ENCODE measurements at places on chromosomes 2 and 18.

- no peak for DNase-seq
These were observed 77.8 kb downstream of the PDCL3 start for GRCh38 chr2:100640431-100641124.

GRCh38 chr2:207847807-207848544 lies 78.3 kb upstream of the FZD5 start:
- DNase-seq: no peak

- no peak for DNase-seq
These were observed 474.6 kb downstream of the PLCL1 start for GRCh38 chr2:198279026-198279425.

DNA sequence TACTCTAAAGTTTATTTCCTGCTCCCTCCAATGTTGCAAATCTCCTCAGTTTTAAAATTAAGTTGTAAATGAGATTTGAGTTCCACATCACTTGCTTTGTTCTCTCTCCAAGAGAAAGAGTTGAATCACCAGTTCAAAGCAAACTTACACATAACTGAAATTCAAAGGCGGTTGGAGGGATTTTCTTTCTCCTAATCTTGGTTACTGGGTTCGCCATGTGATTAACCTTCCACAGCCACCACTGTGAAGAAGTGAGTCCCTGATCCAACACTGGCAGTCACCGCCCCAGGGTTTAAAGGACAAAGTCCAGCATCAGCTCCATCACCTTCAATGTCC lies 247.1 kb downstream of the MYCN start:
- DNase-seq: no peak

DNA sequence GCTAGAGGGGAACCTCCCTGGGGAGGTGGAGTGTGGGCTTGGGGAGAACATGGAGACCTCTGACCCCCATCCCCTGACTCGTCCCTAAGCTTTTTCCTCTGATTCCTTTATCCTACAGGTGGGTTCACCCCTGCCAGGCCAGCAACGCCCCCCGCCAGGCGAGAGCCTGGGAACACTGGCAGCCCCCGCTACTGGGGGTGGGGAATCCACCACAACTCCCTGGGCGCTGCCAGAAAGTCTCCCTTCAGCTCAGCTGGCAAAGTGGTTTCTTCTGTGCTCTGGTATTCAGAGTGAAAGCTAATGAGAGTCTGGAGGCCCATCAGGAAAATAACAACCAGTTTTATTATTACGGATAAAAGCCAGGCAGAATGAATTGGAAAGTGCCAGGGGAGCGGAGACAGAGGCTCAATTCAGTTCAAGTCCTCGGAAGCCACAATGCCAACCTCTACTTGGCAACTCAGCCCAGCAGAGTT lies 2.8 kb downstream of the DIPK1C start:
- no peak for DNase-seq

DNA sequence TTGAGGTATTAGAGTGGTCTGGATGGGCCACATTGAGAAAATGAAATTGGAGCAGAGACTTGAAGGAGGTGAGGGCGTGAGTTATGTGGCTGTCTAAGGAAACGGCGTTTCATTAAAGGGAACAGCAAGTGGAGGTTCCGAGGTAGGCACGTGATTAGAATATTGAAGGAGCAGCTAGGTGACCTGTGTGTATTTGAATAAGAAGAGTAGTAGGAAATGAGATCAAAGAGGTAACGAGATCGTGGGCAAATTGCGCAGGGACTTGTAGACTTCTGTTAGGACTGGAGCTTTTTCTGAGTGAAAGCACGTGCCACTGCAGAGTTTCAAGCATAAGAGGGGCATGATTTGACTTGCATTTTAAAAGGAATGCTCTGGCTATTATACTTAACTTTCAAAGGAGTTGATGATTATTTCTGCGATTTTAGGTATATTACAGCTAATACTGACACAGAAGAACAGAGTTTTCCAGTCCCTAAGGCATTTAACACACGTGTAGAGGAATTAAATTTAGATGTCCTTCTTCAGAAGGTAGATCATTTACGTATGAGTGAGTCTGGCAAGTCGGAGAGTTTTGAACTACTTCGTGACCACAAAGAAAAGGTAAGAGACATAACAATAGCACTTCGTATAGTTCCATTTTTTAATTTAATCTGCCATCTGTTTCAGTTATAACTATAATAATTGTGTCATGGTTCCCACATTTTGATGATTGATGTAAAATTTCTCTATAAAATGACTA lies 48.7 kb downstream of the RMDN2 start:
- DNase-seq: no peak

- no peak for DNase-seq
These were observed 337.3 kb downstream of the CBLN2 start for GRCh38 chr18:72206814-72207213.

GRCh38 chr2:36406296-36406695 lies 50.7 kb downstream of the CRIM1 start:
- no peak for DNase-seq

DNA sequence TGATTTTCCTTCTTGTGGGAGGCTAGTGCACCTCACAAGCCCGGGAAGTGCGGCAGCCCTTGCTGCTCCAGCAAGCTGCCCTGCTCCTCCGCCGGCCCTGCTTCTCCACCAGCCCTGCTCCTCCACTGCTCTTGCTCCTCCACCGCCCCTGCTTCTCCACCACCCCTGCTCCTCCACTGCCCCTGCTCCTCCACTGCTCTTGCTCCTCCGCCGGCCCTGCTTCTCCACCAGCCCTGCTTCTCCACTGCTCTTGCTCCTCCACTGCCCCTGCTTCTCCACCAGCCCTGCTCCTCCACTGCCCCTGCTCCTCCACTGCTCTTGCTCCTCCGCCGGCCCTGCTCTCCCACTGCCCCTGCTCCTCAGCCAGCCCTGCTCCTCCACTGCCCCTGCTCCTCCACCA lies 95.6 kb downstream of the NDUFA10 start:
- no peak for DNase-seq

- no peak for DNase-seq
These were observed 66.4 kb downstream of the KCNG2 start for GRCh38 chr18:79864006-79864725.

DNA sequence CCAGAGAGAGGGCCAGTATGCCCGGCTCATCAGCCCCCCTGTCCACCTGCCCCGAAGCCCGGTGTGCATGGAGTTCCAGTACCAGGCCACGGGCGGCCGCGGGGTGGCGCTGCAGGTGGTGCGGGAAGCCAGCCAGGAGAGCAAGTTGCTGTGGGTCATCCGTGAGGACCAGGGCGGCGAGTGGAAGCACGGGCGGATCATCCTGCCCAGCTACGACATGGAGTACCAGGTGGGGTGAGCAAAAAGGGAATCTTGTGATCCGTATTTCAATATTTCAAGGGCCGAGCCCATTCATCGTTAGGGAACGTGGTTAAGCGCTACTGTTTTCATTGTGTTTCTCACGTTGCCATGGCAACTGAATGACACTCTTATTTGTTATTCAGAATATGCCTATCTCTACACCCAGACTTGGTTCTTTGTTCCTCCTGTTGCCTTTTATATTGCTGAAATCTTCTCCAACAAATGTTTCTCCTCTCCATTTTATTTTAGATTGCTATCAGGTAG lies 81.5 kb downstream of the NRP2 start:
- DNase-seq: peak; percentile 10

DNA sequence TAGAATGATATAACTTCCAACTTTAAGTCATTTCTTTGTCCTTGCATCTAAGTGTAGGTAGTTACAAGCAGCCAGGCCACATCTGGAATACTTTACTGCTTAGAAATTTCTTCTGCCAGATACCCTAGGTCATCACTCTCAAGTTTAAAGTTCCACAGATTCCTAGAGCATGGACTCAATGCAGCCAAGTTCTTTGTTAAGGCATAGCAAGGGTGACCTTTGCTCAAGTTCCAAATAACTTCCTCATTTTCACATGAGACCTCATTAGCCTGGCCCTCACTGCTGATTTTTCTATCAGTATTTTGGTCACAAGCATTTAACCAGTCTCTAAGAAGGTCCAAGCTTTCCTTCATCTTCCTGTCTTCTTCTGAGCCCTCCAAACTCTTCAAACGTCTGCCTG lies 7.8 kb upstream of the UGT1A9 start:
- DNase-seq: no peak

DNA sequence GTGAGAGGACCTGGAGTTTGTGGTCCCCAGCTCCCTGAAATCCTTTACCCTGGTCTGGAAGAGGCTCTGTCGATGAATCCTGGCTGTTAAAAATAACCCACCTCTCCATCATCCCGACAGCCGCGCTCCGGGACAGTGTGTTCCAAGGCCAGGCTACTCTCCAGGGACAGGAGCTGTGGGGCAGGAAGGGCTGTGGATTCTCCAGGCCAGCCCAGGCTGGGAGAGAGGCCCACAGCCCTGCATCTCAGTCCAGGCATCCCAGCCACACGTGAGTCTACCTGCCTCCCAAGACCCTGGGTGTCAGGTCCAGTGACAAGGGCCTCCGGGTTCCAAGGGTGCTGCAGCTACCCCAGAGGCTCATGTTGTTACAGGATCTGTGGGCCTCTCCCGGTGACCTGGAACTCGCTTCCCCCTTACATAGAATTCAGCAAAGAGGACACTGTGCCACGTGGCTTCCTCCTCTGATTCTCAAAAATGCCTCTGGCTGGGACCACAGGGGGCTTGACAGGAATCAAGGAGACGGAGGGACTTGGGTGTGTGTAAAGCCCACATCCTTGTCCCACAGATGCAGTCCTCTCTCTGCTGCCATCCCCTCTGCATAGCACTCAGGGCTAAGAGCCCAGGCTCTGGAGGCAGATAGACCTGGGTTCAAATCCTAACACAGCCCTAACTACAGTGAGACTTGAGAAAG lies 17.3 kb downstream of the ADRA2B start:
- DNase-seq: no peak

- DNase-seq: no peak
These were observed 44.4 kb downstream of the KCNE4 start for GRCh38 chr2:223096235-223096970.

DNA sequence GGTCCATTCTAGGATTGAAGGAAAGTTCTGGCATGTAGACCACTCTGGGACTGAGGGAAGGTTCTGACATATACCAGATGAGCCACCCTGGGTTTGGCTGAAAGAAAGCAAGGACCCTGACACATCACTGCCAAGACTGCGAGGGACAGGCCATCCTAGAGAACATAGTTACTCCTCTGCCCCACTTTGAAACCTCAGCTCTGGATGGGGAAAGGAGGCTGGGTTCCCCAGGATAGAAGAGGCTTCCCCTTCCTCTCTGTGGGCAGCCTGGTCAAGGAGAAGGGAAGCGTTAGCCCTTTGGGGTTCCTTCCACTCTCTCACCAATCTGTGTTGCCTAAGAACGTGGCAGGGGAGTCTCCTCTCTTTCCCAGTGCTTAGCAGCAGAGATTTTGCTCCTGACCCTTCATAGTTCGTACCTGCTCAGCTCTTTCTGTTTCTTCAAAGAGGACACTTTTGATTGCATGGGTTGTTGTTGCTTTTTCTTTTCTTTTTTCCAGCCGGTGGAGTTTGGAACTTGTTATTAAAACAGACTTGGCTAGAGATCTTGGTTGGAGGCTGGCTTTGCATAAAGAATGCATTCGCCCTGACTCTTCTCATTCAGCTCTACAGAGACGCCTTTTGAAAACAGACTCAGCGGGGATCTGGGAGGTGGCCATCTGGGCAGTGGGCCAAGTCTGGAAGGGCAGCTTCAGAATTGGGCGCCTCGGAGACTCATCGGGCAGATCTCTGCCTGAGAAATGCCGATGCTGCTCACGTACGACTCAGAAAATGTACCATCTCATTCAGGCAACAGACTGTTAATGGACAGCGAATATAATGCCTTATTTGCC lies 166.1 kb downstream of the CLIP4 start:
- no peak for DNase-seq

DNA sequence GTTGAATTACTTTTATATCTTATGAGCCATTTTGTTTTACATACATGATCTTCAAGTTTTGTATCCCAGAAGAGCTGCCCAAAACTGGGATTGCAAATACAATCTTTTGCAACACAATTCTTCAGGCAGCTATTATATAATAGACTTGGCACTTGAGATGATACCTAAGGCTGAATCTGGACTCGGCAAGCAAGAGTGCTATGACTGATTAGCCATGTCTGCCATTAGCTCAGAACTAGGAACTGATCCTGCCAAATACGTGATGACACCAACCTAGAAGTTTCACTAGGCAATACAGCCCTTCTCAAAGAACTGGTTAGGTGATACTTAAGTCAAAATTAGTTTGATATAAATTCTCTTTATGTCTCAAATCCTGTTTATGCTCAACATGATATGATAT lies 619.6 kb downstream of the CPS1 start:
- DNase-seq: no peak

DNA sequence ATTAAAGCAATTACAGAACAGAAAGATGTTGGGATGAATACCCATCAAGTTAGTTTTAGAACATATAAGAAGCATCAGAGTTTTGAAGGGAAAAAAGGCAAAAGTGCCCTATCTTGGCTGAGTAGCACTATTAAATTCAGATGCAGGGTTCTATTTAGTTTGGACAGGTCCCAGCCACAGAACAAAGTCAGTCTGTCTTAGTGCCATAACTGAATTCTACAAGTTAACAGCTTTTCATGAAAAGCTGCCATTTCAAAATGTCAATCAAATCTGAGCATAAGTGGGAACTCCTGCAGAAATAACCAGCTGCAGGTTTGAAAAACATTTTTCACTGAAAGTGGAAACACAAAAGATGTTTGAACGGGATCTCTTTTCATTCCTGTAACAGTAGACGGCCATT lies 160.4 kb downstream of the SRBD1 start:
- DNase-seq: no peak

GRCh38 chr2:193303464-193303863 lies 1108.7 kb upstream of the TMEFF2 start:
- no peak for DNase-seq

DNA sequence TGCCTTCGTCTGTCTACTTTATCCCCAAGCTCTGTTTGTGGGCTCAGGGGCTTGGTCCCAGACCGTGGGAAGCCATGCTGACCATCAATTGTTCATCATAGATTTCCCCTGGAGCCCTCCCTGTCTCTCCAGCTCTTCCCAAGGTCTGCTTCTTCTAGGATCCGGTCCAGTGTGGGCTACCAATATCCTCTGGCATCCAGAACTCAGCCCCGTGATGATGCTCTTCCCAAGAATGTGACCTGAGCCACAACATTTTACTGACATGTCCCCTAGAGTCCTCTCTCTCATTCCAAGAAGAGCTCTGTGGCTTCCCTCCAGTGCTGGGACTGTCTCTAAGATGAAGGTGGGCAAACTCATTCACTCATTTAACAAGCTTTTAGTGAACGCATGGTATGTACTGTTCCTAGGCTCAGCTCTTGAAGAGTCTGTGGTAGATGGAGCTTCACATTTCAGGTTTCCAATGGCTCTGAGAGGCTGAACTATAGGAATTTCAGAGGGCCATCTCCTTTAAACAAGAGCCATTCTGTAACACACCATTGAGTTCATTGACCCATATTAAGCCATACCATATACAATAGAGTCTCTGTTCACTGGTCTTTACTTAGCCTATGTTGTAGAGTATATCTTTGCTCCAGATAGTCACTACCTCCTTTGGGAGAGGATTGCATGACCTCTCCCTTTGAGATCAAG lies 142.0 kb upstream of the APCDD1 start:
- no peak for DNase-seq

DNA sequence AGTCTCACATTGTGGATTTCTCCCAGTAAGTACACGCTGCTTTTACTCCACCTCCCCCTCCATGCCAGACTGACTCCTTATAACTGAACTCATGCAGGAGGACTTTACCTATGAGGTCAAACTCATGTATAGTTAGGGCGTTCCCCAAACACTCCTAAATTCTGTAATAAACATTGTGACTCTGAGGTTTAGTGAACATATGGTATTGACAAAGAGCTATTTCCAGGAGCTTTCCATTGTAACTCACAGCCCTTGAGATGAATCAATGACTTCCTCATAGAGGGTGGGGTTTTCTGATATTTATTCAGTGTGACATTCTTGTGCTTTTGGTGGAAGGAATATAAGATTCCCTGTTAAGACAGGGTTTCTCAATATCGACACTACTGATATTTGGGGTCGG lies 337.4 kb upstream of the SLC14A2 start:
- no peak for DNase-seq

GRCh38 chr2:28387082-28387960 lies 5.3 kb upstream of the FOSL2 start:
- DNase-seq: no peak

Measured in CD4-positive, alpha-beta T cell treated with Interleukin-1 beta for 1 hour (primary cell).